ENCODE measurements at places on chromosomes 16 and 17. TPM values are rescaled to one million over a fixed set of nuclear protein-coding genes. Genes with fewer than 3 reads are reported as not detected.

DNA sequence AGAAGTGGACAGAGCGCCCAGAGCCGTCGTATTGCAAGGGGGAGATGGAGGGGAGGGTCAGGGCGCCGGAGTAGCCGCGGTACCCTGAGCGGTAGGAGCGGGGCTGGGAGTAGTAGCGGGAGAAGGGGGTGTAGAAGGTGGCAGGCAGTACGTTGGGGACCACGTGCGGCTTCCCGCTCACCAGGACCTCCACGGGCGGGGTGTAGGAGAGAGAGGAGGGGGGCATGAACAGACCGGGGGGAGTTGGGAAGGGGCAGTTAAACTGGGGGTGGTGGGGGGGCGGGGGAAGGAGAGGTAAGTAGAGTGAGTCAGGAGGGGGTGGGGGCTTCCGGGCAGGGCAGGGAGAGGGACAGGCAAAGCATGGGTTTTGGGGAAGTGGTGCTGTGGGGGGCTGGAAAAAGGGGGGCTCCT is 16.8 kb downstream of the ST6GALNAC2 start:
- DNase-seq: no peak

DNA sequence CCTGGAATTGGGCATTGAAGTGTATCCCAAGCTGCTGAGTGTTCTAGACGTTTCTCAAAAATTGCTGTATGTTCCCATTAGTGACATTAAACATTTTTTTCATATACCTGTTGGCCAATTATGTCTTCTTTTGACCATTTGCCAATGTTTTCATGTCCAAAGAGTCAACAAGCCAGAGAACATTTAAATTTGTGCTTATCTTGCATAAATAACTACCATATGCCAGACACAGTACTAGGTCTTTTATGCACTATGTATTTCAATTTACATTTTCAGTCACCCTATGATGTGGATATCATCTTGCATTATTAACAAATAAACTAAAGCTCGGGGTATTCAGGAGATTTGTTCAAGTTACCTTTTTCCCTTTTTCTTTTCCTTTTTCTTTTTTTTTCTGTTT is 632.9 kb upstream of the C16orf82 start:
- DNase-seq: no peak

DNA sequence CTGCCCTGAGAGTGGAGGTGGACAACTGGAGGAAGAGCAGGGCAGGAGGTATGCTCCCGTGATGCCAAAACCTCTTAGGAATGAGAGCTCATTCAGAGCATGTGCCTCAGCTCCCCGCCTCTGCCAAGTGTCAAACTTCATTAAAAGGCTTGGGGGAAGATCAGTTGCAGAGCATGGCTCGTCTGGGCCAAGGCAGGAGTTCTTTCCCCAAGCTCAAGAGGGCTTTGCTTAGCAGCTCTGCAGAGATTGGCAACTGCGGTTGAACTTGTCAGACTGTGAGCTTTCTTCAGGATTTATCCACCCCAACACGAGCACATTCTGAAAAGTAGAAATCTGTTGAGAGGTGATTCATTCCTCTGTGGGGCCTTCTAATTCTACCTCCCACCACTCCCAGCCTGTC is 248.1 kb downstream of the HS3ST3A1 start:
- DNase-seq: peak; percentile 93

DNA sequence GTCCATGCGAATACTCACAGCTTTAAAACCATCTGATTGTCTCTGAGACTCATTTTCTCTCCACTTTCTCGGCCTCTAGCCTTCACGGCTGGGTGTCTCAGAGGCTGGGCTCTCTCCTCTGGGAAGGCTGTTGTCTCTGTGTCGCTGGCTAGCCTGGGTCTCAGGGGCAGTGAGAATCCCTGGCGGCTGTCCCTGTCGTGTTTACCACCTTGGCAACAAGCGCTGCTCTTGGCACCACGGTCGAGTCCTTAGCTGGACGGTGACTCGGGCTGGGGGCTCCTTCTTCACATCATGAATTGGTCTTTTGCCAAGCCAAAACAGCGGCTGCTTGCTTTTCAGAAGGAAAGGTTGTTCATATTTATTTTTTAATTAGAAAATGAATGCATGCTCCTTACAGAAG is 81.1 kb downstream of the MSI2 start:
- DNase-seq: no peak

Gene GNGT2
- total RNA-seq: 0.45 TPM

Gene PCYT2
- total RNA-seq: 20.3 TPM

Data from fibroblast of the aortic adventitia (primary cell).